Activated CD4-positive, alpha-beta T cell treated with anti-CD3 and anti-CD28 coated beads for 48 hours (primary cell): ENCODE measurements at places on chromosomes 7 and 10.

GRCh38 chr10:121284936-121285335 is 313.3 kb downstream of the FGFR2 start:
- DNase-seq = no peak

- DNase-seq = no peak
Observed at GRCh38 chr10:86673827-86674581, 5.7 kb downstream of the LDB3 start.

DNA sequence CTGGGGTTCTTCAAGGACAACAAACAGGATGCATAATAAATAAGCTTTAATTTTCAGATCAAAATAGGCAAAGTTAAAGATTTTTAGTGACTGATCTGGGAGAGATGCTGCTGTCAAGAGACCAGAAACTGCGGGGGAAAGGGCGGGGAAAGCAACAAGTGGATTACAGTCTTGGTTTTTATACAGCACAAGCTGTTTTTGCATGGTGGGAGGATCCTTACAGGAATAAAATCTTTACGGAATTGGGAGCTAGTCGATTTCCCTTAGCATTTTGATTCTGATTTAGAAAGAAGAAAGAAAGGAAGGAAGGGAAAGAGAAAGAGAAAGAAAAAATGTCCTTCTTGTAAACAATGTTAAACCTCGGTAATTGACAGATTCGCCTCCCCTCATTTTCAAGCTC is 242.3 kb upstream of the SP8 start:
- no peak for DNase-seq

GRCh38 chr7:112502700-112503099 is 21.9 kb downstream of the LSMEM1 start:
- DNase-seq = no peak

- no peak for DNase-seq
Observed at GRCh38 chr7:17968791-17969715, 28.8 kb upstream of the SNX13 start.

GRCh38 chr10:69080226-69080625 is 7.7 kb upstream of the SRGN start:
- no peak for DNase-seq

DNA sequence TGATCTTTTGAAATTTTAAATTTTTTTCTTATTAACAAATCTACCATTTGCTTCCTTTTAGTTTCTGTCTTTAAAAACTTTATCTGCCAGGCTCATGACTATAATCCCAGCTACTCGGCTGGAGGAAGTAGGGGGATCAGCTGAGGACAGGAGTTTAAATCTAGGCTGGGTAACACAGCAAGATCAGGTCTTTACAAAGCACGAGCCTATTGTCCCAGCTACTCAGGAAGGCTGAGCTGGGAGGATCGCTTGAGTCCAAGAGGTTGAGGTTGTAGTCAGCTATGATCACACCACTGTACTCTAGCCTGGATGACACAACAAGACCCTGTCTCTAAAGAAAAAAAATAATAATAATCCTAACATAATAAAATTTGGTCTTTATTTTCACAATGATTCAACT is 17.5 kb downstream of the DPY19L1 start:
- no peak for DNase-seq

DNA sequence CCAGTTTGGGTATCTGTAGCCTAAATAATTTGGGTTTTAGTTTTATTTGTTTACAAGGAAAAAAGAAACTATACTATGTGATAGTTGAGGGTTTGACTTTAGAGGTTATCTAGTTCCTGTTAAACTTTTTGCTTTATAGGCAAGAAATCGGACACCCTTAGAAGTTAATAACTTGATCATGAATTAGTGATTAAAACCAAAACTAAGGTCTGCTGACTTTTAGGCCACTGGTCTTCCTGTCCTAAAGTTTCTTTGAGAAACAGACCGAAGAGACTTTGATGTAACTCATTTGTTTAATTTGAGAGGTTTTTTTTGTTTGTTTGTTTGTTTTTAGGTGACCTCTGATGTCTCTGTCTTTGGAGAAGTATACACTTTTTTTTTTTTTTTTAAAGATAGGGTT is 59.7 kb downstream of the PHTF2 start:
- no peak for DNase-seq

DNA sequence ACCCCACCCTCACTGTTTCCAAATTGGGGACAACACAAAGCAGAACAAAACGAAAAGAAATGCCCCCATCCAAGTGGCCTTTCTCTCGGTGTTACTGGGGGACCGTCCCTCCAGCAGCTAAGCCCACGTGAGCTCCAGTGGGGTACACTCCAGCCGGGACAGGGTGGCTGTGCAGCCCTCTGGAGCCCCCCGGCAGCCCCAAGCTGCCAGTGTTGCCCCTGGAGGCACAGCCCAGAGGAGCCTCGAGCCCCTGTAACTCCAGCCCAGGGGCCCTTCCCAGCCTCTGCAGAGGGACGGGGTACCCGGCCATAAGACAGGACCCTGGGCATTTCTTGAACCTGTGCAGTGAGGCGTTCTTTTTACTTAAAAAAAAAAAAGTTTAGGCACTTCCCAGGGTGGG is 124.5 kb upstream of the KCTD7 start:
- DNase-seq = no peak
